GM23338 (cell line): ENCODE measurements at places on chromosomes 4 and X.

- peak; percentile 61 for DNase-seq
These were observed 648 bp upstream of the MSMO1 start for GRCh38 chr4:165326831-165327210.

GRCh38 chr4:88866862-88867550 is 169.4 kb upstream of the NAP1L5 start:
- no peak for DNase-seq

- peak; percentile 51 for DNase-seq
These were observed 2.5 kb upstream of the USP27X start for GRCh38 chrX:49876750-49877149.

GRCh38 chr4:139740531-139741041 is 75.0 kb downstream of the MGST2 start:
- no peak for DNase-seq

DNA sequence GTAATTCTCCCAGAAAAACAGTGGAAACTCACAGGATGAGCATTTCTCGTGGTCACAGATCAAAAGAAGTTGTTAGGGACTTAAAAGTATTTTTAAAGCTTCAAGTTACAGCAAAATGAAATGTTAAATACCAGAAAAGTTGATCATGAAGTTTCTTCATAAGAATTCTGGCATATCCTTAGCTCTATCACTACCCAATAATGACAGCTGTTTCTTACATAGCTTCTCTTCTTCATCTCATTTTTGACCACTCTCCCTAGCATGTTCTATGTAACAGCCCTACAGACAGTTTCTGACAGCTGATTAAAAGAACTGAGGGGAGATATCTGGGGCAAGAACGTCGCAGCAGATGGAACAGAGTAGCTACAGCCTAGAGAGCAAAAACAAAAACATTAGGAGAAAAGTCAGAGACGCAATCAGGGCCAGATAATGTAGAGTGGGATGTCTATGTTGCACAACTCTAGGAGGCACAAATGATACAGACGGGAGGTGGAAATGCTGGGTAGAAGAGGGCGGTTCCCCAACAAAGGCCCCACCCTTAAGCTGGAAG is 108.7 kb downstream of the CORIN start:
- no peak for DNase-seq

- DNase-seq: peak; percentile 26
These were observed 29.2 kb downstream of the SLAIN2 start for GRCh38 chr4:48370260-48371134.

GRCh38 chr4:25377572-25378436 is 741 bp downstream of the ANAPC4 start:
- no peak for DNase-seq
